ENCODE measurements at places on chromosomes 7 and 10. TPM values are rescaled to one million over a fixed set of nuclear protein-coding genes. Genes with fewer than 3 reads are reported as not detected.

The GNGT1 gene
- not detected for total RNA-seq

GRCh38 chr7:152335900-152336571, 99.8 kb downstream of the KMT2C start:
- no peak for DNase-seq

DNA sequence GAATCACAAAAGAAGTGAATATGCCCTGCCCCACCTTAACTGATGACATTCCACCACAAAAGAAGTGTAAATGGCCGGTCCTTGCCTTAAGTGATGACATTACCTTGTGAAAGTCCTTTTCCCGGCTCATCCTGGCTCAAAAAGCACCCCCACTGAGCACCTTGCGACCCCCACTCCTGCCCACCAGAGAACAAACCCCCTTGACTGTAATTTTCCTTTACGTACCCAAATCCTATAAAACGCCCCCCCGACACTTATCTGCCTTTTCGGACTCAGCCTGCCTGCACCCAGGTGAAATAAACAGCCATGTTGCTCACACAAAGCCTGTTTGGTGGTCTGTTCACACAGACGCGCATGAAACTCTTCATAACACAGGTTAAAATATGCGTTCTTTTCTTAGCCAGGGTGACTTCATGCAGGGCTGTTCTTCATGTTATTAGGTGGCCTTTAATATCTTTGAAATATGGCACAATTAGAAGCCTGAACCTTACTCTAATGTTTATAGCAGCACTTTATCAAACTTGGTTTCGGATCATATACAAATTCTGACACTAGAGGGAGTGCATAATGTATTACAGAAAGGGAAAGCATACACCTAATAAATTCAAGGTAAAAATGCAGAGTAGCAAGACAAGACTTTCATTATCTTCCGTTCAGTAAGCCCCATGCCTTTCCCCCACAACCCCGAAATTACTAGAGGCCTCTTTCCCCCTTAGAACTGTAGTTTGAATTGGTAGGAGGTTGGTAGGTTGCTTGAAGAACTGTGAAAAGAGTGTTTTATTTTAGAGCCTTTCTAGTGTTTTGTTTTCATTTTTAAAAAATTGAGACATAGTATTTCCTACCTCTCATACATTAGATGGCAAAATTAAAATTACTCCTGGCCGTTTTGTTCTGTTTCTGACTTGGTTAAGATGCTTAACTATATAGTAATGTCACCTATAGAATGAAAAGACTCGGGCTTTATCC, 117.9 kb downstream of the NPY start:
- DNase-seq = peak; percentile 12

The MYOF gene
- total RNA-seq = 299 TPM

DNA sequence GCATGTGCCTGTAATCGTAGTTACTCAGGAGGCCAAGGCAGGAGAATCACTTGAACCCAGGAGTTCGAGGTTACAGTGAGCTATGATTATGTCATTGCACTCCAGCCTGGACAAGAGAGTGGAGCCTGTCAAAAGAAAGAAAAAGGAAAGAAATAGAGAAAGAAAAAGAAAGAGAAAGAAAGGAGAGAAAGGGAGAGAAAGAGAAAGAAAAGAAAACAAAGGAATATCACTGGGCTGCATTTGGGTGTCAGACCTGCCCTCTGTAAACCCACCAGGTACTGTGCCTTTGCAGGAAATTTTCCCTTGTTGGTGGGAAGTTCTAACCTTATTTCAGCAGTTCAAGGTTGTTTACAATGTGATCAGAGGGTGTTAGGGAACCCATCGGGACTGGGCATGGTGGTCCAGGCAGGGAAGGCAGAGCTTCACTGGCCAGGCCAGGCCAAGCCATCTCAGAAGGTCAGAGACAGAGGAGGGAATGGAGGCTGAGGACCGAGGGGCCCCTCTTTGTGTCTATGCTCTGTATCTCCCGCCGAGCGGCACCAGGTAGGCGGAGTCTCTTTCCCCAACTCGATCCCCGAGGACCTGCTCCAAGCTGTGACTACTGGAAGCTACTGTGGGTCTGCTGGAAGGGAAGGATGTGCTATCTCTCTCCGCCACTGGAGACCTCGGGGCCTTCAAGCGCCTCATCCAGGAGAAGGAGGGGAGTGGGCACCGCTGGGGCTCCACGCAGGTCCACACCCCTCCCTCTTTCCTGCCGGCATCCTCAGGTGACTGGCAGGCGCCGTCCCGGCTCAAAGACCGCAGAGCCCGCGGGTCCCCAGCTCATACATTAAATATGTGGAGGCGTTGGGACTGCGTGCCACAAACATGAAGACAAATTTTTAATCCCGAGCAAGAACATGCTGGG, 15.2 kb upstream of the KAZALD1 start:
- DNase-seq = no peak

DNA sequence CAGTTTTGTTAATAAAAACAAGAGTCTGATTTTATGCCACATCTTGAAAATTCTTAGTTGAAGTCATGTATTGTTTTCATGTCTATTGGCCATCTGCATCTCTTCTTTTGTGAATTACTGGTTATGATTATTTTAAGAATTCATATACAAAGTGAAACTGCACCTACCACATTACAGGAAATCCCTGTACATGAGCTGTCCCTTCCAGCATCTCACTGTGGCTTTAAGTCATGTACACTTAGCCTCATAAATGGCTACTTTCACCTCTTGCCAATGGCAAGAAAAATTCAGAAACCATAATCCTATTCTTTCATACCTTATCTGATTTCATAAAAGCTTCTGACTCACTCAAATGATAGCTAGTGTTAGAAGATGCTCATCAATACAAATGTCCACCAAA, 48.6 kb downstream of the CRTAC1 start:
- no peak for DNase-seq

- no peak for DNase-seq
These were observed 281.3 kb downstream of the IPMK start for GRCh38 chr10:57986422-57986821.

GRCh38 chr7:127683776-127684681, 32.0 kb downstream of the SND1 start:
- no peak for DNase-seq

The CALHM3 gene
- not detected for total RNA-seq

- DNase-seq = peak; percentile 56
These were observed 115.8 kb downstream of the HTR7 start for GRCh38 chr10:90741926-90742565.

GRCh38 chr10:50982989-50983388, 91.3 kb upstream of the PRKG1 start:
- no peak for DNase-seq

- DNase-seq = no peak
These were observed 1.2 kb downstream of the NACAD start for GRCh38 chr7:45087301-45088145.

The LLCFC1 gene
- total RNA-seq = not detected

The GPRIN2 gene
- 2.2 TPM for total RNA-seq

The CRHR2 gene
- total RNA-seq = not detected

GRCh38 chr7:149770728-149771636, 2.4 kb downstream of the ZNF467 start:
- DNase-seq = no peak

GRCh38 chr7:101126651-101127459, at the start of gene SERPINE1:
Gene SERPINE1, plus strand, starts transcription at chr7:101127104. Its CDS starts 1,290 bp downstream, at chr7:101128394.
- peak; percentile 100 for DNase-seq

GRCh38 chr10:114684084-114684821, 26.2 kb upstream of the ABLIM1 start:
- DNase-seq = peak; percentile 70

The CPN1 gene
- total RNA-seq = not detected

DNA sequence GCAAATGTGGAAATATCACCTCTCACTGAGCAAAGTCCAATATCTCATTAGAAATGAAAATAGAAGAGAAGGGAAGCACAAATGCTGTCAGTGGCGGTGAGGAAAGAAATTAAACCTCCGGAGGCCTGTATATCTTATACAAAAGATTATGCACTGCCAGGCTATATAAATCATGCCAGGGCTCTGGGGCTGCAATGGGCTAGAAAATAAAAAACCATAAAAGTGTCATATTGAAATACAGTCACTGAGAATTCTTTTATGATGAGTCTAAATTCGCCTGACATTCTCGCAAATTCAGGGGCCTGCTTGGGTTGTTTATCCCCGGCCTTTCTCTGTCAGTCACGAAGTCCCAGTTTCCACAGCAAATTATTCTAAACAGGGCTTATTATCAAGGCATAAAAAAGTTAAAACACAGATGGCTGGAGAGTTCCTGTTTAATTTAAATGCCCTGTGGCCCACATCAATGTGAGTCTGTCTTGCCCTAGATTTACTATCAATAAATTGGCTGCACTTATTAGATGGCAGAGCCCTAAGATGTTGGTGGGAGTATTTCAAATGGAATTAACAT, 193.8 kb downstream of the SNX10 start:
- DNase-seq = no peak

The TBATA gene
- total RNA-seq = not detected

DNA sequence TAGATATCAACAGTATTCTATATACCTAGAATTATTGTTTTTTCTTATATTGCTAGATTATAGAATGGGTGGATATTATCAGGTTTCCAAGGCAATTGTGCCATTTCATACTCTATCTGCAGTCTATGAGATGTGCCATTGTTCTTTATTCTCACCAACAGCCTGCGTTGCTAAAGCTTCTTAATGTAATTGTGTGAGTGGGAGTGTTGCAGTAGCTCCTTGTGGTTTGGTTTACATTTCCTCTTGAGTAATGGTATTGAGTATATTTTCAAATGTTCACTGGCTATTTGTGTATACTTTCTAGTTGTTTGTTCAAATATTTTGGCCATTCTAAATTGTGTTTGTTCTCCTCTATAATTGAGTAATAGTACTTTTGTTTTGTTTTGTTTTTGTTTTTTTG, 199.2 kb downstream of the TFEC start:
- no peak for DNase-seq

GRCh38 chr7:5420881-5421713, 2.5 kb downstream of the TNRC18 start:
- no peak for DNase-seq

GRCh38 chr7:139871820-139872219, 42.8 kb downstream of the TBXAS1 start:
- DNase-seq = peak; percentile 29

- DNase-seq = peak; percentile 74
These were observed 12.6 kb downstream of the HPS1 start for GRCh38 chr10:98433881-98434732.

The FAM237B gene
- not detected for total RNA-seq

DNA sequence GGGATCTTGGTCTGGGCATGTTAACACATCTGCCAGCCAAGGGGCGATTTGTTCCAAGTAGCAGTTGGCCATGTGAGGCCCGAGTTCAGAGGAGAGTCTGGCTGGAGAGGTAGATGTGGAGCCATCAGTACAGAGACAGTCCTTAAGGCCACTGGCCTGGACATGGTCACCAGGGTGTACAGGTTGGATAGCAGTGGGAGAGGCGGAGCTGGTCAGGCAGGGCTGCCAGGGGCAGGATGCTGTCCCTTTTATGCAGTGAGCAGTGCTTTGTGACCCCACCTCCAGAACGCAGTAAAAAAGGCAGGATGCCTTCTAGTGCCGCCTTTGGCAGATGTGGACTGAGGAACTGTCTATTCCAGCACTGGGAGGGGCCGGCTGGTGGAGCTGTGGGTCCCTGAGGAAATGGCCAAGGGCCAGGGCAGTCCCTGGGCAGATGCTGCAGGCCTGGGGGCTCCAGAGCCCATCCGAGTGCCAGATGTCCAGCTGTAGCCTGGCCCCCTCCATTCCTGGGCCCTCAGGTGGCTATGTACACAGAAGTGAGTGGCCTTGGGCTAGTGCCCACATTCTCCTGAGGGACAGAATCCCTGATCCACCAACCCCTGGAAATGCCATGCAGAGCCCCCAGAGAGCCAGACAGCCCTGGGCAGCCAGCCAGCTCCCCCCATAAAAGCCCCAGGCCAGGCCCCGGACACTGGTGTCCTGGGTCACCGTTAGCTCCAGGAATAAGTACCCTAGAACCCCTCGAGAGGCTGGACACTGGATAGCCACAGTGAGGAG, 17.2 kb upstream of the MYL7 start:
- no peak for DNase-seq

- no peak for DNase-seq
These were observed 11.5 kb upstream of the SP8 start for GRCh38 chr7:20798081-20798693.

The IKZF1 gene
- 0.60 TPM for total RNA-seq

DNA sequence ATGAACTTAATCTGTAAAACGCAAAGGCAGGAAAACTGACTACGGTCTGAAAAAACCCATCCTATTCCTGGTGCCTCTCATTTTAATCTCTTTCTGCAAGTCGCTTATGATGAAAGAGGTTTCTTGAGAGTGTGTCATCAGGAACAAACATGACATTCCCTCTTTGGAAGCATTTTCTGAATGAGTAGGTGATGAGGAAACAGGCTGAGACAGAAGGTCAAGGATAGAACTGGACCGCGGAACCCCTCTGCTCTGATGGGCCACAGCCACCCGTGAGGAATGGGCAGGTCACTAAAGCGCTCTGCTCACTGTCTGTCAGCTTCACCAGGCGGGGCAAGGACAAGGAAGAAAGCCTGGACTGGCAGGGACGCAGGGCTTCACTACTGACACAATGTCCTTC, 28.6 kb downstream of the BEND7 start:
- no peak for DNase-seq

GRCh38 chr7:111137296-111138192, 46.6 kb downstream of the LRRN3 start:
- peak; percentile 3 for DNase-seq

GRCh38 chr10:132250481-132251475, 57.0 kb downstream of the STK32C start:
- no peak for DNase-seq

DNA sequence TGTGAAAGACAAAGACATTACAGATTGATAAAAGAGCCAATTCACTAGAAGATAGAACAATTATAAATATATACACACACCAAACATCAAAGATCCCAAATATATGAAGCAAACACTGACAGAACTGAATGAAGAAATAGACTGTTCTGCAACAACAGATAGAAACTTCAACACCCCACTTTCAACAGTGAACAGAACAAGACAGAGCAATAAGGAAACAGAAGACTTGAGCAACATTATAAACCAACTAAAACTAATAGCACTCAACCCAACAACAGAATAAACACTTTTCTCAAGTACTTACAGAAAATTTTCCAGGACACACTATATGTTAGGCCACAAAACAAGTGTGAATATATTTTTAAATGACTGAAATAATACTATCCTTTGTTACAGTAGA, 10.9 kb downstream of the CDCA7L start:
- no peak for DNase-seq

GRCh38 chr10:14302035-14302434, 28.7 kb downstream of the FRMD4A start:
- peak; percentile 16 for DNase-seq

GRCh38 chr7:94228678-94229077, 166.0 kb upstream of the COL1A2 start:
- peak; percentile 22 for DNase-seq

The AGR3 gene
- total RNA-seq = not detected

GRCh38 chr7:95476904-95477594, 8.7 kb upstream of the ASB4 start:
- DNase-seq = peak; percentile 48

The VSIR gene
- 2.9 TPM for total RNA-seq

GRCh38 chr10:97612386-97612785, 20.9 kb downstream of the MORN4 start:
- DNase-seq = peak; percentile 31

GRCh38 chr10:45558425-45558824, 114.1 kb downstream of the ZFAND4 start:
- DNase-seq = no peak
